ENCODE measurements at places on chromosomes 7 and 10. TPM values are rescaled to one million over a fixed set of nuclear protein-coding genes. Genes with fewer than 3 reads are reported as not detected.

Gene LIPN
- total RNA-seq: 1.4 TPM

DNA sequence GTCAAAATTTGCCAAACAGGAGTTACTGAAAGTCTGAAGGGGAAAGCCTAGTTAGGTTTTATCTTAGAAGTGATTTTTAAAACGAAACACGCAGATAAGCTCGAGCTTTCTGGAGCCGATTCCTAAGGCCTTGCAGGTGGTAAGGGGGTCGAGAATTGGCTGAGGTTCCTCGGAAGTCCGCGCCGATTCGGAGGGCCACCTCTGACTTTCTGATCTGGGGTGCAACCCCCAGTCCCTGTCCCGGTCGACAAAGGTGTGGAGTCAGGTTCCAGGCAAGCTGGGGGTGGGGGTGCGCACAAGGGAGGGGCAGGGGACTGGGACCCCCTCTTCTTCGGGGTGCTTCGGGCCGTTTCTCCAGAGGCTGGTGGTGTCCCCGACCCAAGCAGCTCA, 701 bp upstream of the CUL1 start:
- DNase-seq: no peak

Gene GGCT
- total RNA-seq: 198 TPM

Gene COL26A1
- not detected for total RNA-seq

- no peak for DNase-seq
Observed at GRCh38 chr10:116892907-116893685, 43.8 kb downstream of the ENO4 start.

GRCh38 chr7:135964274-135964673, 12.9 kb downstream of the MTPN start:
- no peak for DNase-seq

Data from omental fat pad (tissue), 4 donors.